ENCODE measurements at places on chromosomes 6 and 20. TPM values are rescaled to one million over a fixed set of nuclear protein-coding genes. Genes with fewer than 3 reads are reported as not detected.

DNA sequence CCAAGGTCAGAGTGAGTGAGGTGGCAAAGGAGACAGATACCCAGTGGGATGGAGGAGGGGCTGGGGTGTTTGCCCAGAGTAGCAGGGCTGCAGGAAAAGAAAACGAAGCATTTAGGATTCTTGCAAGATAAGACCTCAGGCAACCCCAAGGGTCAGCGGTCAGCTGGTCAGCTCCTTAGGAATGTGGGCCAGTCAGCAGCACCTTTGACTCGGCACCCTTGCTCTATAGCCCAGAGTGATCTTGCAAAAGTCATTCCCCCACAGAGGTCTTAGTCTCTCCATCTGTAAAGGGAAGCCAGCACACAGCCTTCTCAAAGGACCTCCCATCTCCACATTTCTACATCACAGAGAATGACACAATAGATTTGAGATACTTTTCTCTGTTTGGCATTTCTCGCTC lies 56.7 kb downstream of the VEGFA start:
- DNase-seq, result no peak

DNA sequence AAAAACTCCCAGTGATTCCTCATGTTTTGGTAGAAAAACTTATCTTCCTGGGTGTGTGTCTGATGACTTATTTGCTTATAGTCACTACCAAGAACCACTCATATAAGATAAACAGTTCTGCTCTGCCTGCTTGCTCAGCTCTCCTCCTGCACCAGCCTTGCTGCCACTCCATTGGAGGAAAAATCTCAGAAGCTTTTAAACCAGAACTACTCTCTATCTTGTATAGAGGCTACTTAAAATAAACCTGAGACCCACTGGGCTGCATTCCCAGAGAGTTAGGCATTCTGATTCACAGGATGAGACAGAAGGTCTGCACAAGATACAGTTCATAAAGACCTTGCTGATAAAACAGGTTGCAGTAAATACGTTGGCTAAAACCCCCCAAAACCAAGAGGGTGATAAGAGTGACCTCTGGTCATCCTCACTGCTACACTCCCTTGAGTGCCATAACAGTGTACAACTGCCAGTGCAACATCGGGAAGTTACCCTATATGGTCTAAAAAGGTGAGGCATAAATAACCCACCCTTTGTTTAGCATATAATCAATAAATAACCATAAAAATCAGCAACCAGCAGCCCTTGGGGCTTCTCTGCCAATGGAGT lies 728.3 kb downstream of the EPHA7 start:
- DNase-seq, result no peak

DNA sequence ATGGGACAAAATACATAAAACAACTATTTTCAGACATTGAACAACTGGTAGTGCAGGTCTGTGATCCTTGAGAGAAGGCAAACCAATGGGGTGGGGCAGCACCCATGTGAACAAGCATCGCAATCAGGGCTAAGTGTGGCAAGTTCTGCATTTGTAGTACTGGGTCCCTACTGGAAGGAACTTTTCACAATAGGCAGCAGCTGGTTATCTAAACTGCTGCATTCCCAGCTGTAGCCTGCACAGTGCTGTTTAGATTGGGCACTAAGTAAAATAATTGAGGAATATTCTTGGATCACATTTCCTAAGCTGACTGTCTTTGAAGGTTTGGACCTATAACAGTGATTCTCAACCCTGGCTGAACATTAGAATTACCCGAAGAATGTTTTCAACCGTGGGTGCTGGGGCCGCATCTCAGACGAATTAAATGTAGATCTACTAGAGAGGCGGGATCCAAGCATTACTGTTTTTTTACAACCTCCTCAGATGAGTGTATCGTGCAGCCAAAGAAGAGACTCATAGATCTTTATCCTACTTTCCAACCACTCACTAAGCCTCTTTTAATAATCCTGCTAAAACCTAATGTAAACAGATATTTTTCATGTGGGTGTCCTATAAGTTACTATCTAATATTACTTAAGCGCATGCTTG lies 12.4 kb upstream of the MAP3K4 start:
- DNase-seq, result no peak

ANGPT4 gene
- 5.6 TPM for total RNA-seq

- no peak for DNase-seq
These were observed 165.8 kb upstream of the EEF1E1 start for GRCh38 chr6:8268156-8268555.

DNA sequence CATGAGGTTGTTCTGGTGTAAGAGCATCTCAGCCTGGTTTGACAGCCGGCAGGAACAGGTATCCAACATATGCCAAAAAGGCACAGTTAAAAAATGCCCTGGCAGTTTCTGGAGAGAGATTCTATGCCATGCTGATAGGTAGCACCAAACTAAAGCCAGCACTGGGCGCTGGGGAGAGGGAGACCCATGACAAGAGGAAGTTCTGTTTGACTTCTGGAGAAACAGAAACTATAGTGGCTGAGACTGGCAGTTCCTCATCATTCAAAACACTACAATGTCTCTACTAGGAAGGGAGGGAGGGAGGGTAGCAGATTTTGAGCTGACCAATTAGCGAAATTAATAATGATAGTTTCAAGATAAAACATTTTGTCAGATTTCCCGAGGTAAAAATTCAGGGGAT lies 174.1 kb downstream of the ADAT2 start:
- no peak for DNase-seq

- no peak for DNase-seq
These were observed 494.2 kb upstream of the JARID2 start for GRCh38 chr6:14751645-14752175.

GRCh38 chr6:29847871-29848630 lies 20.4 kb downstream of the HLA-G start:
- peak; percentile 69 for DNase-seq

MACROD2 gene
- 2.1 TPM for total RNA-seq

PKIB gene
- 5.2 TPM for total RNA-seq

DNA sequence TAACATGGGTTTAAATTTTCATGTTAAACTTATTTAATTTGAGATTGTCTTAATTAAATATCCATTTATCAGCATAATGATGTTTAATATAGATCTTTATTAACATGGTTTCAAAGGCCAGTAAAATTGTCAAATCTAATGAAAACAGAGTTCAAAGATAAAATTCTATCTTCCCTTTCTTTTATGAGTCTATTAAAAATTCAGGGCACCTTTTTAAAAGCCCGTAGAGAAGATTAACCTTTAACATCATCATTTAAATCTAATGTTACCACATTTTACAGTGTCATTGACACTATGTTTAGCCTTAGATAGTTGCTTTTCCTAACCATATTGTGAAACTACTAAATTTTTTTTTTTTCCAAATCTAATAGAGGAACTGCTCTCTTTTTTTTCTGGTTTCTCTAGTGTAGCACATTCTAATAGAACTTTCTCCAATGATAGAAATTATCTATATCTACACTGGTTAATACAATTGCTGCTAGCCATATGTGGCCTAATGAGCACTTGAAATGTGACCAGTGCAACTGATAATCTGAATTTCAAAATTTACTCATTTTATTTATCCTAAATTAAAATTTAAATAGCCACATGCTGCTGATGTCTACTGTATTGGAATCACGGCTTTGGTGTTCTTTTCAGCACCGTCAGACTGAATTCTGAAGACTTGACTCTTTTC lies 410.9 kb downstream of the UTRN start:
- no peak for DNase-seq

GRCh38 chr6:35049900-35050756 lies 91.0 kb downstream of the TCP11 start:
- no peak for DNase-seq

All from uterus (tissue), 4 donors.